ENCODE measurements at places on chromosomes 2 and 18. TPM values are rescaled to one million over a fixed set of nuclear protein-coding genes. Genes with fewer than 3 reads are reported as not detected.

B4GALT6 gene
- 6.3 TPM for total RNA-seq

GNAL gene
- 0.16 TPM for total RNA-seq

HOXD4 gene
- total RNA-seq: not detected

RESP18 gene
- not detected for total RNA-seq

NCKAP5 gene
- 1.7 TPM for total RNA-seq

POU3F3 gene
- total RNA-seq: not detected

FEV gene
- not detected for total RNA-seq

UBE2F gene
- 49.8 TPM for total RNA-seq
